Stimulated activated CD8-positive, alpha-beta memory T cell treated with anti-CD3 and anti-CD28 coated beads, Interleukin-4, amount 100 ng/mL, for 1 hour (primary cell): ENCODE measurements at places on chromosomes 4 and X.

- DNase-seq: no peak
Measured at GRCh38 chrX:102975016-102975415, 37.9 kb downstream of the RAB40AL start.

DNA sequence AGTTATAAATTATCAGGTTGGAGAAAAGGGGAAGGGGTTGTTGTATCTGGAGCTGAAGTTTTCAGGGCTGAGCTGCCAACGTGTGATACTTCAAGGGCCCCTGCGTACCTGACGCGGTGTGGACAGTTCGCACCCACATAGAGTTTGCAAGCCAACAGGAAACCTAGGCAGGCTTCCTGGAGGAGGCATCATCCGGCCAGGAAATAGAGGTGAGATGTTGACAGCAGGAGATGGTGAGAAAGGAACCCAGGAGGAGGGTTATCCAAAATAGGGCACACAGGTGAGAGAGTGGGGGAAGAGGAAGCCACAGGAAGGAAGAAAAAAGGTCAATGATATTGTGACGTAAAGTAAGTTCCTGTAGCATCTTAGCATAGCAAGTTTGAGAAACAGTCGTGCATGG is 127.2 kb downstream of the DHRSX start:
- DNase-seq: no peak

DNA sequence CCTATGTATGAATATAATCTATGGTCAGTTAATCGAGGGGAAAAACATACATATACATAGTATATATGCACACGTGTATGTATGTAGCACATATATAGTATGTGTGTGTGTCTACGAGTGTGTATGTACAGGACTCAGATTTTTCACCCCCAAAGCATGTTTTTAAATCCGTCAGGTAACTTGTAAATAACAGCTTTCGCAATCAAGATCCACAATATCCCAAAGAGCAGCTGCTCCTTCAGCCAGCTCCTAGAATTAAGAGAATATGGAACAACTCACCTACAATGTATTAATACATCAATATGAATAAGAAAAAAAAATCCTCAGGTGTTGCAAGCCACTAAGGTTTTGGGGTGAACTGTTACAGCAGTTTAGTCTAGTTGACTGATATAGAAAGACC is 3.5 kb downstream of the MRFAP1L1 start:
- no peak for DNase-seq

GRCh38 chr4:68954126-68954525 is 2.5 kb upstream of the UGT2A3 start:
- DNase-seq: no peak

GRCh38 chr4:18645351-18645750 is 623.8 kb upstream of the LCORL start:
- DNase-seq: no peak

GRCh38 chr4:120977435-120977997 is 55.0 kb upstream of the PRDM5 start:
- DNase-seq: no peak

GRCh38 chrX:116417214-116417613 is 19.2 kb upstream of the SLC6A14 start:
- no peak for DNase-seq

GRCh38 chr4:6556263-6556662 is 18.7 kb upstream of the MAN2B2 start:
- DNase-seq: no peak

DNA sequence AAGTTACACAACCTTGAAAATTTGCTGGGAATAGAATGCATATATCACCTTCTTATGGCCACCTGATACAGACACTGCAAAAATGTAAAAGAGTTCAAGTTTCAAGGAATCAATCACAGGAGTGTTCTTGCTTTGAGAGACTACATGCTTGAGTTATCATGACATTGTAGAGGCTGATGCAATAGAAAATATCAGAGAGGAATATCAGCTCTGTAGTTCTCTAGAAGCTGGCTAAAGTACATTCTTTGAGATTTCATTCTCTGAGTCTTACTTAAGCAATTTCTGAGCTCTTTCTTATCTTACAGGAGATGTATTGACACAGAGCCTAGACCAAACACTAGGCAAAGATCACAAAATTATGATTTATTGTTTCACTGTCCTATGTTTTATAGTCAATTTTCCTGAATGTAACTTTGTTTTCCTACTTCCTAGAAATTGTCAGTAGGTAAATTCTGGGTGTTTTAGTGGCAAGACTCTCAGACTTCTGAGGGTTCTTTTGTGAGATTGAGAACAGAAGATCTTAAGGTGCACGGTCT is 152.1 kb upstream of the HPGD start:
- DNase-seq: no peak

- DNase-seq: no peak
Measured at GRCh38 chrX:125439194-125439849, 119.7 kb downstream of the TEX13C start.

DNA sequence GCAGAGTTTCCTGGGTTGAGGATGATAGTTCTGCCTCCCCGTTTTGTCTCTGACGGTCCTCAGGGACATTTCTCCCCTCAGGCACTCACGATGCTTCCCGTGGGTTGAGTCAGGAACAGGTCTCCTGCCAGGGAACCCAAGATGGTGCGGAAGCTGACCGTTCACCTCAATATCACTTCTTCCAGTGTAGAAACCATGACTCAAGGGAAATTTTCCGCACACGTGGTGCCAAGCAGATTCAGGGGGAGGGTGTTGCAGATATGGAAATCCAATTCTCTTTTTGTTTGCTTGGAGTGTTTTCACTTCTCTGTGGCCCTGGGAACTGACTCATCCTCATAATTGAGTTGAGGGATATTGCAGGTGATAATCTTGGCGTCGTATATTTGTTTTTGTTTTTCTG is 46.7 kb downstream of the CXorf49B start:
- DNase-seq: no peak

DNA sequence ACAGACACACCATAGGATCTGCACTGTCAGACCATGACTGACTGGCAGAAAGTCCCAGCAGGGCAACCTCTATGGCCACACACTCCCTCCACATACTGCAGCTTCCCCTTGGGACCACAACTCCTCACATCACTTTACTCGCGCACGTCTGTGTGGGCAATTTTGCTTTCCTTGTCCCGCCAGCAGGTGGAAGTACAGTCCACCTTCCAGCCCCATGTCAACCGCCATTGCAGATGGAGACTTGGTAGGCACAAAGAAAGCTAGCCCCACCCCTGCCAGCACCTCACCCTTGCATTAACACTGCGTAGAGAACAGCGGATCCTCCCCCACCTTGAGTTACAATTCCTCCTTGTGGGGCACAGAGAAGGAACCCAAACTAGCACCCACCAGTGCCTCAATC is 74.4 kb upstream of the NAP1L2 start:
- DNase-seq: no peak

GRCh38 chr4:17090063-17090462 is 191.6 kb upstream of the LDB2 start:
- no peak for DNase-seq

- DNase-seq: no peak
Measured at GRCh38 chr4:85147481-85148076, 181.1 kb upstream of the WDFY3 start.

DNA sequence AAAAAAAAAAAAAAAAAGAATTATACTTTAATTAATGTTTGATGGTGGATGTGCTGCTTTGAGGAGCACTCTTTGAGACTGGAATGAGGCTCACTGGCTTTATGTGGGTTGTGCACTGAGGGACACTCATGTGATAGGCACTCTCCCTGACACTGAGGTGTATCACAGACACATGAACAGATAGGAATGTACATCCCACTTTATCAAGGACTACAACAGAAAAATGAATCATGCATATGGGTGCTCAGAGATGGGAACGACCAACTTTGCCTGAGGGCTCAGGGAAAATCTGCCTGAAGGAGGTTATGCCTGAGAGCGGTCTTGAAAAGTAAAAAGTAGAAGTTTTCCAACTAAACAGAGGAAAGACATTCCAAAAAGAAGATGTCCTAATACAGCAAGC is 97.7 kb upstream of the RBPJ start:
- no peak for DNase-seq

- no peak for DNase-seq
Measured at GRCh38 chr4:113773014-113773413, 11.5 kb upstream of the CAMK2D start.

GRCh38 chr4:174213731-174214100 is 69.8 kb downstream of the FBXO8 start:
- DNase-seq: no peak

DNA sequence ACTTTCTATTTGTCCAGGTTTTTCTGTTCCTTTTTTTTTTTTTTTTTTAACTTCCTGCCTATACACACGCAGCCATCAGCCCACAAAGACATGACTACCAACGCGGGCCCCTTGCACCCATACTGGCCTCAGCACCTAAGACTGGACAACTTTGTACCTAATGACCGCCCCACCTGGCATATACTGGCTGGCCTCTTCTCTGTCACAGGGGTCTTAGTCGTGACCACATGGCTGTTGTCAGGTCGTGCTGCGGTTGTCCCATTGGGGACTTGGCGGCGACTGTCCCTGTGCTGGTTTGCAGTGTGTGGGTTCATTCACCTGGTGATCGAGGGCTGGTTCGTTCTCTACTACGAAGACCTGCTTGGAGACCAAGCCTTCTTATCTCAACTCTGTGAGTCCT is 2.1 kb downstream of the EBP start:
- DNase-seq: no peak

DNA sequence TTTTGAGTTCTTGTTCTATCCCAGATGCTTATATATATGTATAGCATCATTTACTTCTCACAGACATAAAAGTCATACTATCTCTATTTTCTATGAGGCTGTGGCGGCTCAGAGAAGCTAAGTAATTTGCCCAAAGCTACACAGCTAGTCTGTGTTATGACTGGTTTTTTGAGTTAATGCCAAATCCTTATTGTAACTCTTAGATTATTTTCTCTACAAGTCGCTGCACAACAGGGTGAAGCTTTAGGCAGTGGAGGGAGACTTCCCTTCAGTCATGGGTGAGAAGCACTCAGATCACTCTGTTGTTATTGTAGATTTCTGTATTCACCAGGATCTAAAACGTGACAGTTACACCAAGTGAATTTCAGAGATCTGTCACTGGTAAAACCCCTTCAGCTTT is 48.1 kb downstream of the WWC2 start:
- no peak for DNase-seq

GRCh38 chrX:10851809-10852208 is 231.4 kb upstream of the MID1 start:
- DNase-seq: no peak

GRCh38 chrX:79117078-79117477 is 27.4 kb upstream of the GPR174 start:
- DNase-seq: no peak

GRCh38 chr4:148618856-148619255 is 176.6 kb upstream of the NR3C2 start:
- DNase-seq: no peak

DNA sequence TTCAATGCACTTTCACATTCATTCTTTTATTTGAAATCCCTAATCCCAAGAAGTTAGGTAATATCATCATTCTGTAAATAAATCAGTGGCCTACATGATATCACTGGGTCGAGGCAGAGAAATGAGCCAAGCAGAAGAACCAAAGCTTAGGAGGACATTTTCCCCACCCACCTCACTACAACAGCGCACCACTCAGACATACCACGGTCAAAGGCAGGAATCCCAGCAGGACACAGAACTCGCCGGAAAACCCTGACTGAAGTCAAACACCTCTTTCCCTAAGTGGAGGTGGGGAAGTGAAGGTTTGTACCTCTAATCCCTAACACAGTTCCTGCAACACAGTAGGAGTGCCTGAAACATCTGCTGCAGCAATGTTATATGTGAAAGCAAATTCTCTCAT is 21.5 kb downstream of the RELL1 start:
- no peak for DNase-seq
